ENCODE measurements at places on chromosomes 16 and 17.

DNA sequence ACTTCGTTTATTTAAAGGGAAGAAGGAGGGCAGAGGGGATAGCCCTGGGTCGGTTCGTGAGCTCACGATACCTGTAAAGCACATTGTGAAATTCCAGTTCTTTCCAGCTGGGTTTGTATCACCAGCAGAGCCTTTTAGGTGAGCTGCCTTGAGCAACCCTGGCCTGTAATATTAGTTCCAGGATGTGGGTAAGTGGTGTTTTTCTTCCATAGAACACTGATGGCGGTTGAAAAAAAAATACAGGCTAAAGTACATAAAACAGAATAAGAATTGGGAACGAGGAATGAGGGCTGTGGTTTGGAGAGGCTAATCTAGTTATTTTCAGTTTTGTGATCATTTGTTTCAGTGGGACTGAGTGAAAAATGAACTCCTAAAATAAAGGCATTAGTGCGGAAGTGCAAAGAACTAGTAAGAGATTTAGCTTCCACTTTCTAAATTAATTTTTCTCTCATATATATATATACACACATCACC is 20.6 kb downstream of the HS3ST3B1 start:
- DNase-seq: peak; percentile 54

GRCh38 chr17:45883063-45883462 is 11.3 kb upstream of the MAPT start:
- DNase-seq: no peak

DNA sequence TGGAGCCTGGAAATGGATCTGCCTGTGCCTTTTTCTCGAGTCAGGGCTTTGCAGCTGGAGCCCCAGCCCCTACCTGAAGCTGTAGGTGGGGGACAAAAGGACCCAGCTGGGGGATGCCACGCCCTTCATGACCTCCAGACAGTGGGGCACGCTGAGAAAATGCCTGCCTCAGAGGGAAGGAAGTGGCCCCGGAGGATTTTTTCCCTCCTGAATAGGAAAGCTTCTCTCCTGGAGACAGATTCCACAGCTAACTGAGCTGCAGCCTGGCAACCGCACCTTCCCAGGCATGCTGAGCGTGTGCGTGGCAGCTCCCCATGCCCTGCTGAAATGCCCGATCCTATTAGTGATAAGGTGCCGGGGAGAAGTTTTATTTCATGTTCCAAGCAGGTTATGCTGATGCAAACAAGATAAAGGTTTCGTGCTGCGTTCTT is 58.0 kb downstream of the AIPL1 start:
- DNase-seq: no peak

- peak; percentile 51 for DNase-seq
Measured at GRCh38 chr16:89325861-89326471, 108.5 kb downstream of the ZNF778 start.

- no peak for DNase-seq
Measured at GRCh38 chr17:48246612-48247011, 139.0 kb downstream of the SNX11 start.

GRCh38 chr16:75402821-75403475 is 30.4 kb downstream of the CFDP1 start:
- no peak for DNase-seq

- no peak for DNase-seq
Measured at GRCh38 chr16:75841517-75841916, 115.2 kb upstream of the CPHXL start.

- peak; percentile 93 for DNase-seq
Measured at GRCh38 chr16:11079652-11080187, 135.4 kb downstream of the CLEC16A start.

DNA sequence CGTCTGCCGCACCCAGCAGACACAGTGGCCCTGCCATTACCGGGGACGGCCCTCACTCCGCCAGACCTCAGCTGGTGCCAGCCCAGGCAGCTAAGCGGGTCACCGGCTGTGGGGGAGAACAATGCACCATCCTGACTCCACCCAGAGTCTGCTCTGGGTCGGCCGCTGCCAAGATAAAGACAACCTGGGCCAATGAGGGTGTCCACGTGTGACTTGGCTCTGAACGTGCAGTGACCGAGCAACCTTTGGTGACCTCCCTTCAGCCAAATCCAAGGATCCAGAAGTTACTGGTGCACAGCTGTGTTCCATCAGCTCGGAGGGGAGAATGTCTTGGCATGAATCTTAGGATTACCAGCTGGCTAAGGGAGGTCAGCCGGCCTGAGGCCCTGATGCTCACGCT is 155.9 kb downstream of the NTN1 start:
- DNase-seq: no peak

- no peak for DNase-seq
Measured at GRCh38 chr16:79165506-79165905, 435.0 kb downstream of the MAF start.

DNA sequence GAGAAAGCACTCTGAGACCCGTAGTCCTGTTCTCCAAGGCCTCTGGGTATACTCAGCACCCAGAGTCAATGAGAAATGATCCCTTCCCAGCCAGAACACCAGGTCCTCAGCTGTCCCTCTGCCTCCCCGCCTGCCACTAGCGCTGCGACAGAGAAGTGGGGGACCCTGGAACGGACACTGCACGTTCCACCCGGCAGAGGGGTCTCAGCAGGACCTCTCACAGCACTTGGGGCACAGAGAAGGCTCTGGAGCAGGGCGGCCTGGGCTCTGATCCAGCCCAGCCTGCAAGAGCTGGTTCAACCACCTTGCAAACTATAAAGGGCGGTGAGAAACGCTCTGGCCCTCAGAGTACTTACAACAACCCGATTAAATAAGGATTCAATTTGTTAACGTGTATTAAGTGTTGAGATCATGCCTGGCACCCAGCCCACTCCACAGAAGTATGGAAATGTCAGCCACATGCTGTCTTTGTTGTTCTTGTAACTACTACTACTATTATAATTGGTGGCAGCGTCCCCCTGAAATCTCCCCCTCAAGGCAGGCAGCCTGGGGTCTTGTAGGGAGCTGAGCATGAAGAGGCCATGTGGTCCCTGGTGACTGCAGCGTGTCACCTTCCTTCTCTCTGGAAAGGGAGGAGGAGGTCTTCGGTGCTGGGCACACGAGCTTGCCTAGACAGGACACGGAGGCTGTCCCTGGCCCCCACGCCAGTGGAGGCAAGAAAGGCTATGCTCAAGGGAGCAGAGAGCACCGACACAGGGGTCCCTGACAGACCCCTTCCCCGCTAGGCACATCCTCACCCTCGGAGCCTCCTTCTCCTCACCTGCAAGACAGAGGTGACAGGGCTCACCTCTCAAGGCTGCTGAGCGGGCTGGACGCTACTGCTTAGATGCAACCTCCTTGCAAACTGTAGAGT is 2.4 kb downstream of the OSGIN1 start:
- DNase-seq: no peak

GRCh38 chr17:80376531-80376930 is 38.4 kb upstream of the ENDOV start:
- no peak for DNase-seq

DNA sequence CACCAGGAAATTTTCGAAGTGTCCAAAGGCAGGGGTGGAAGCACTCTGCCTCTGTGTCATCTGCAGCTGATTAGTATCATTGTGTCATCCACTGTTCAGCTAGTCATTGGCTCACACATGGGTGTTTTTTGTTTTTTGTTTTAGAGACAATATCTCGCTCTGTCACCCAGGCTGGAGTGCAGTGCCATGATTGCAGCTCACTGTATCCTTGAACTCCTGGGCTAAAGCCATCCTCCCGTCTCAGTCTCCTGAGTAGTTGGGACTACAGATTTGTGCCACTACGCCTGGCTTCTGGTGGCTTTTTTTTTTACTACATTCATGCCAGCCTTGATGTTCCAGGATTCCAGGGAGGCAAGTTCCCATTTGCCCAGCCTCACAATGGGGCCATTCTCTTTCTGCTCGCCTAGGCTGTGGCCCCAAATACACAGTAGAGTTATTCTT is 32.5 kb upstream of the MYO18A start:
- no peak for DNase-seq

DNA sequence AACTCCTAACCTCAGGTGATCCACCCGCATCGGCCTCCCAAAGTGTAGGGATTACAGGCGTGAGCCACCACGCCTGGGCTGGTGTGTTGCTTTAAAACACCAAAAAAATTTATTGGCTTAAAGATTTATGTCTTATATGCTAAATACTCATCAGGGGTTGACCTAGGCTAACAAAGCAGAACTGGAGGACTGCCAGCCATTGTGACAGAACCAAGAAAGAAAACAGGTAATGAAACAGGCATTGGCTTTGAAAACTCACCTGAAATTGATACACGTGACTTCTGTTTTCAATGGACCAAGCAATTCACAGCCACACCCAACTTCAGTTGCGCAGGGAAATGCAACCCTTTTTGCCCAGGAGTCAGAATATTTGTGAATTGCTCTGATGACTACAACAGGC is 4.9 kb upstream of the PHAF1 start:
- no peak for DNase-seq

DNA sequence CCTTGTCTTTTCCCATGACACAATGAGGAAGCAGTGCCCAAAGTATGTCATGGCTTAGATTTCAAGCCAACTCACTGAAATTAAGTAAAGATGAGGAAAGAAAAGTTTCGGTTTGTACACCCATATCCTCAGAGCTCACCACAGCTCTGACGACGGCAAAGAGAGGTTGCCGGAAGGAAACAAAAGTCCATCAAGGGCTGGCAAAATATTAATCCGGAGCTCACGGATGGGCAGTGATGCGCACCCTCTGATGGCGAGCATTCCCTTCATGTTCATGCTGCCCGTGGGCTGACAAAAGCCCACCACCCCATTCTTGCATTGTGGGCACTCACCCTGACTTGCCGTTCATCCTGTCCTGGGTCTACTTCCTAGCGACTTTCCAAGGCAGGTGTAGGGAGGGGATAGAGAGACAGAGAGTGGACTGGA is 103.1 kb downstream of the SOX9 start:
- DNase-seq: no peak

- no peak for DNase-seq
Measured at GRCh38 chr16:22250522-22250921, 44.4 kb downstream of the EEF2K start.

DNA sequence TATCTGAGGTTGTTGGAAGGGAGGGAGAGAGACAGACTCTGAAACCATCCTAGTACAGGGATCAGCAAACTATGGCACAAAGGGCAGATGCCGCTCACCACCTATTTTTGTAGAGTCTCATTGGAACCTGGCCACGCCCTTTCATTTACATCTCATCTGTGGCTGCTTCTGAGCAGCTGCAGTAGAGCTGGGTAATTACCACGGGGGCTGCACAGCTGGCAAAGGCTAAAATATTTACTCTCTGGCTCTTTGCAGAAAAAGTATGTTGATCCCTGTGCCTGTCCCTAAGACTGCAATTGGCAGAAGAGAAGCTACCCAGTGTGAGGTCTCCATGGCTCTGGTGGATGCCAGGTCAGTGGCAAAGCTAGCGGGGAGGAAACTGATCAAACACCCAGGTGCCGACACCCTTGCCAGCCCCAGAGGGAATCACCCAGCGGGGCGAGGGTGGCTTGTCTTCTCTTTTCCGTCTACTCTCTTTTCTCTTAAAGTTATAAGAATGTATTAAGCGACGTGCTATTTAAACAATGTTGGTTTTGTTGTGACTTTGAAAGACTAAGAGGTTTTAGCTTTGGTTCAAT is 14.0 kb downstream of the CEP295NL start:
- no peak for DNase-seq

GRCh38 chr17:76292567-76292966 is 15.5 kb downstream of the QRICH2 start:
- DNase-seq: no peak

DNA sequence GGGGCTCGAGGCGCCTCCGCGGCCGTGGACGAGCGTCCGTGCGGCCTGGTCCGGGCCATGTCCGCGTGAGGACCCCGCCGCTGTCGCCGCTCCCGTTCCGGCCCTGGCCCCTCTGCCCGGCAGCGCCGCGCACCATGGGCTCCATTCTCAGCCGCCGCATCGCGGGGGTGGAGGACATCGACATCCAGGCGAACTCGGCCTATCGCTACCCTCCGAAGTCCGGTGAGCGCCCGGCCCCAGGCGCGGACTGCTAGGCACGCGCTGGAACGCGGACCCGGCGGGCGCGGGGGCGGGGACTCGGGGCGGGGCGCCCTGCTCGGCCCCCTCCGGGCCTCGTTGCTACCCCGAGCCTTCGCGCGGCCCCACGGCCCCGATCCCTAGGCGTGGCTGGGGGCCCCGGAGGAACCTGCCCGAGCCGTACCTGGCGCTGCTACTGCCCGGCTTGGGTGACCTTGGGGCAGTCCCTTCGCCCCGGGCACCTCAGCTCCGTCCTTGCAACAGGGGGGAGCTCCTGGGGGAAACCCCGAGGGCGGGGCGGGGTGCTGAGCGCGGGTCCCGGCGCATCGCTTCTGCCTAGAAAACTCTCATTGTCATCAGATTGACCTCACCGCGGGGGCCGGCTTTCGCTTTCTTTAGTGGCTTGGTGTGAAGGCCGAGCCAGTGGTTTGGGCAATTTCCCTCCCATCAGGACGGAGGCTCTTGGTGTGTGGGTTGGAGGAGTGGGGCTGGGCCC is 367 bp downstream of the MGRN1 start:
- no peak for DNase-seq

DNA sequence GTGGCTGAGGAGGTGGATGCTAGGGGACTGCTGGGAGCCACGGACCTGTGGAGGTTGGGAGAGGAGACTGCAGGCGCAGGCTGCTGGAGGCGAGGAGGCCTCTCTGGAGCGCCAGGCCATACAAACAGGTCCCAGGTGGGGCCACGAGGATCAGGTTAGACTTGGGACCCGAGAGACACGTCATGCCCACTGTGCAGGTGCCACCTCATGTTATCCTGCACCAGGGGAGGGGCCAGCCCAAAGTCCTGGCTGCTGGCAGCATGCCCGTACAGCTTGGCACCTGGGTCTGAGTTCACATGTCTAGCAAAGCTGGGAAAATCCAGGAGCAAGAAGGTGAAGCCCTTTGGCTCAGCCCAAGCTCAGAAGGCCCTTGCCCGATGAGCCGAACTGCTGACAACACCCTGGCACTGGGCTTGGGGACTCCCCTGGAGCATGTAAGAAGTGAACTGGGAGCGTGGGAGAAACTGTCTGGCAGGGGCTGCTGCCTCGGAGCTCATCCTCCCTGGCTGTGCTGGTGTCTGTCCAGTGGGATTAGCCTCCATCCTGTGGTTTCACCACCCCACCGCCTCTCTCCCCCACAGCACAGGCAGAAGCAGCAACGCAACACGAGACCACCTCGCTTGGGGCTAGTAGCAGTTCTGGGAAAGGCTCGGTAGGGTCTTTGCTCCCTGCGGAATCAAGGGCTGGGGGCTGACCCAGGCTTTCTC is 5.3 kb downstream of the ARHGDIA start:
- DNase-seq: no peak

GRCh38 chr16:68286153-68287074 is 22.1 kb downstream of the SLC7A6 start:
- DNase-seq: no peak

- no peak for DNase-seq
Measured at GRCh38 chr17:36118477-36119353, 15.1 kb downstream of the CCL4 start.

DNA sequence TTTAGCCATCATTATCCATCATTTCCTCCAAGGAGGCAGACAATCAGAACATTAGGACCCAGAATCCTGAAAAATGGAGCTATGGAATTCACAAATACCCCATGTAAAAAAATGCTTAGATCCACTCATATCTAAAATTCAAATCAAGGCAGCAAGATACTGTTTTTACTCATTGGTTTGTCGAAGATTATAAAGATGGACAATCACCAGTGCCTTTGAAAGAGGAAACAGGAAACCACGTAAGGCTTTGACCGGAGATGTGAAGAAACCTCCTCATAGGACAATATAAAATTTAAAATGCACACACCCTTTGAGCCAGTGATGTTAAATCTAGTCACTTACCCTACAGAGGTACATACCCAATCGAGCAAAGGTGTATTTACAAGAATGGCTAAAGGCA is 130.0 kb downstream of the XYLT1 start:
- no peak for DNase-seq
